HFF-Myc (cell line): ENCODE measurements at places on chromosomes 3 and 15.

DNA sequence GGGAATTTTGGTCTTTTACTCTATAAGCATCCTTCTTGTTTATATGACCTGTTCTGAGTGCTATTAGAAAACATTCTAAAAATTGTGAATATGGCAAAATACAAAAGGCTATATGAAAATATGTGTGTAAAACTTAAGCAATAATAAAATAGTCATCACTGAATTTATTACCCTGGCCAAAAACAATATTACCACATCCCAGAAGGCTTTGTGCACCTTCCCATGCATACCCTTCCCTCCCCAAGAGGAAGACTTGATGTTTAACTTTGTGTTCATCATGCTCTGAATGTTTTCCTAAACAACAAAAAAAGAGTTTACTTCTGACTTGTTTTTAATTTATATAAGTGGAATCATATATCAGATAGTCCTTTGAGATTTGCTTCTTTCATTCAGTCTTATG is 155.1 kb upstream of the TNIK start:
- DNase-seq: no peak

- no peak for DNase-seq
Measured at GRCh38 chr3:185654758-185655145, 68.7 kb downstream of the SENP2 start.

DNA sequence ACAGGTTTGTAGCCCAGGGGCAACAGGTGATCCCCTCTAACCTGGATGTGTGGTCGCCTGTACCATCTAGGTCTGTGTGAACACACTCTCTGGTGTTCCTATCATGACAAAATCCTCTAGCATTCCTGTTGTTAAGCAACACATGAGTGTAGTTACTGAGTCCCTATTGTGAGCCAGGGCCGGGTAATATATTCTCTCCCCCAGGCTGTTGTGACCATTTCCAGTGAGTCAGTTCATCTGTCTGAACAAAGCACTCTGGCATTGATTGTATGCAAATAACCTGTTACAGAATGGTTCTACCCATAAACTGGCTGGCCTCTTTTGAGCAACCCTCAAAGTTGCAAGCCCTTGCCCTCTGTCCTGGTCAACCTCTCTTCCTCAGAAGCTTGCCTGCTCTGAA is 2.6 kb upstream of the FLNB start:
- no peak for DNase-seq

GRCh38 chr15:33089878-33090757 is 104.4 kb downstream of the FMN1 start:
- DNase-seq: peak; percentile 82

GRCh38 chr3:54123003-54123775 is 837 bp downstream of the CACNA2D3 start:
- DNase-seq: no peak

DNA sequence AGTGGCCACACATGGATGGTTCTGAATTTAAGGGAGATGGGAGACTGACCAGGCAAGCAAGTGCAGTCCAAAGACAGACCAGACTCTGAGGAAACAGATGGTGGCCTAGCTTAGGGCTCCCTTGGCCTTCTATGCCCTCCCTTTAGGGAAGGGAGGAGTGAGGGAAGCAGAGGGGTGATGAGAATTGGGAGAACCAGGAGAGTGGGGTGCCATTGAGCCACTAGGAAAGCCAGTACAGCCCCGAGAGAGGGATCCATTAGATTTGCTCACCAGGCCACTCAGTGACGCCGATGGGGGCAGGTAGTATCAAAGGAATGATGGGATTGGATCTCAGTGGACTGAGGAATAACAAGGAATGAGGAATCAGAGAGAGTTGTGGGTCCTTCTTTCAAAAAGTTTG is 30.4 kb upstream of the HERC1 start:
- no peak for DNase-seq

DNA sequence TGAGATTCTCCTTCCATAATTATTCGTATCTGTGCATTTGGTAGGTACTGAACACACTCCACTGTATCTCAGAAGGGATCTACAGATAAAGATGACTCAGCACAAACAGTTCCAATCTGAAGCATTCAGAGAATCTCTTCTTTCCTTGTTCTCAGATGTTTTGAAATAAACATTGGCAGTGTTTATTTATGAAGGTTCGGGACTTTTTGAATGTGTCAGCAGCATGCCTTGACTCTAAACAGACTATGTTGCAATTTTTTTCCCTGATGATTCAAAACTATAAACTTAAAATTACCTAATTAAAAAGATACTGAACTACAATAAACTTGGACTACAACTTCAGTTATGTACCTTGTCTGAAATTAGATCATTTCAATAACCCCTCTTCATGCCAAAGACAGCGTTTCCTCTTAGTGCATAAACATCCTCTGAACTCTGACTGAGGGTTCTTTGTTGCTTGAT is 612.9 kb upstream of the TBL1XR1 start:
- DNase-seq: no peak

- no peak for DNase-seq
Measured at GRCh38 chr3:167913219-167913835, 177.8 kb downstream of the SERPINI1 start.

- DNase-seq: no peak
Measured at GRCh38 chr3:143888846-143889245, 40.6 kb upstream of the SLC9A9 start.

DNA sequence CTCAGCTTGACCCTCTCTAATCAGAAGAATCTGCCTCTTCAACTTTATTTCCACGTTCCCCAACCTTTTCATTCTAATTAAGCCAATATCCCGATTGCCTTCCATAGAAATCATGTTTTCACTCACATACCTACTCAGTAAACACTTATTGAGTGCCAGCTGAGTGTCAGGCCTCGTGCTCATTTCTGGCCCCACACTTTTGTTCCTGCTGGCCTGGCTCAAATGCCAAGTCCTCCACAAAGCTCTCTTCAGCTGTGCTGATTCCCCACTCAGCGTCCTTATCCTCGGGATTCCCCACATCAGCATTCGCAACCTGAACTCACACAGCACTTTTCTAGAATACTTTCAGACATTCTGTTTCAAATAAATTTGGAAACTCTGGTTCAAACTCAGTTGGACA is 68.9 kb downstream of the THBS1 start:
- DNase-seq: no peak

- no peak for DNase-seq
Measured at GRCh38 chr15:100140527-100141308, 201.1 kb downstream of the ADAMTS17 start.

- no peak for DNase-seq
Measured at GRCh38 chr15:27884726-27885125, 214.4 kb downstream of the OCA2 start.

DNA sequence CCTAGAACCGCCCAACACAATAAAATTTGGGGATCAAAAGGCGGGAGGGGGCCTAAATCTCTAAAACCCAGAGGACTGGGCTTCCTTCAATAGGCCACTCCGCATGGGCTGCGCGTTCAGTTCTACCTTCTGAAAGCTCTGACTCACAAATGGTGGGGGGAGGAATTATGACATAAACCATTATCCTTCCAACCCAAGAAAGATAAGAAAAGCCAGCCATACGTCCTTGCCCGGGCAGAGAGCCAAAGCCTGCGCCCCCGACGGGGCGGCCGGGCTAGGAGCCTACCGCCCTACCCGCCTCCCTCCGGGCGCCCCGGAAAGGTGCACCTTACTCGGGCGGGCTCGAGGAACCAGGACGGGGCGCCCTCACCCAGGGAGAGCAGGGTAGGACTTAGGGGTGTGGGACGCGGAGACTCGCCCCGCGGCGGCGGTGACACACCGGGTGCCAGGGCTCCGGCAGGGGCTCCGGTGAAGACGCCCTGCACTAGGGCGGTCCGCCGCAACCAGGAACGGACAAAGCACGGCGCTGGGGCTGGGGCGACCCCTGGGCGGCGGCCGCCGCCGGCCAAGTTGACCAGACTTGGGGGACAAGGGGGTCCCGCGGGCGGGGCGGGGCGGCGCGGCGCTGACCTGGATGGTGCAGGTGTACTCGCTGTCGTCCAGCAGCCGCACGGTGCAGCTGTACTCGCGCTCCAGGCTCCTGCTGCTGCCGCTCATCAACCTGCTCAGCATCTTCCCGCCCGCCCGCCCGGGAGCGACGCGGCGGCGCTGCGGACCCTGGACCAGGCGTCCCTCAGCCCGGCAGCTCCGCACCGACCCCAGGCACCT is 534 bp downstream of the FRMD5 start:
- no peak for DNase-seq

GRCh38 chr3:188949996-188950395 is 221.8 kb upstream of the TPRG1 start:
- no peak for DNase-seq

DNA sequence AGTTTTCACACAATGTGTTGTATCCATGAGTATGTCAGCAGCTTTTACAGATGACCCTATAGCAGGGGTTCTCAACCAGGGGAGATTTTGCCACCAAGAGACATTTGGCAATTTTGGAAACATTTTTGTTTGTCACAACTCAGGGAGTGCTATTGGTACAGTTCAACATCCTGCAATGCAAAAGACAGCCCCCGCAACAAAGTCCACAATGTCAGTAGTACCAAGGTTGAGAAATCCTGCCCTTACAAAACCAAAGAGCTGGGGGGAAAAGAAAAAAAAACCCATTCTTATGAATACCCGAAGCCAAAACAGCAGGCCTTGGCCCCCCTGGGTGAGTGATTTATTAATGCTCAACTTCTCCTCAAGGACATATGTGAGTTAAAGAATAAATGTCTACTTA is 99.1 kb downstream of the LARS2 start:
- no peak for DNase-seq

DNA sequence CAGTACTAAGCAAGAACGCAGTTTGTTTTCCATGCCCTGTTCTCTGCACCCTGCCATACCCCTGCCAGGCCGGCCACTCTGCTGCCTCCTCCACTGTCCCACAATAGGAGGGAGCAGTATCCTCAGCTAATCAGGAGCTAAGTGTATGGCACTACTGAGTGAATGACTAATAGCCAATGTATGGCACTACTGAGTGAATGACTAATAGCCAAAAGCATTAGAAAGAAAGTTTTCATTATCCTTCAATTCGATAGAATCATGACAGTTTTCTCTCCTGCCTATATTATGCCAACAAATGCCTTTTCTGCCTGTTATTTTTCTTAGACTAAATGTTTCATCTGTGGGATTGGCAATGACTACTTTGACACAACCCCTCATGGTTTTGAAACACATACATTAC is 107.5 kb upstream of the CHRM5 start:
- peak; percentile 9 for DNase-seq

DNA sequence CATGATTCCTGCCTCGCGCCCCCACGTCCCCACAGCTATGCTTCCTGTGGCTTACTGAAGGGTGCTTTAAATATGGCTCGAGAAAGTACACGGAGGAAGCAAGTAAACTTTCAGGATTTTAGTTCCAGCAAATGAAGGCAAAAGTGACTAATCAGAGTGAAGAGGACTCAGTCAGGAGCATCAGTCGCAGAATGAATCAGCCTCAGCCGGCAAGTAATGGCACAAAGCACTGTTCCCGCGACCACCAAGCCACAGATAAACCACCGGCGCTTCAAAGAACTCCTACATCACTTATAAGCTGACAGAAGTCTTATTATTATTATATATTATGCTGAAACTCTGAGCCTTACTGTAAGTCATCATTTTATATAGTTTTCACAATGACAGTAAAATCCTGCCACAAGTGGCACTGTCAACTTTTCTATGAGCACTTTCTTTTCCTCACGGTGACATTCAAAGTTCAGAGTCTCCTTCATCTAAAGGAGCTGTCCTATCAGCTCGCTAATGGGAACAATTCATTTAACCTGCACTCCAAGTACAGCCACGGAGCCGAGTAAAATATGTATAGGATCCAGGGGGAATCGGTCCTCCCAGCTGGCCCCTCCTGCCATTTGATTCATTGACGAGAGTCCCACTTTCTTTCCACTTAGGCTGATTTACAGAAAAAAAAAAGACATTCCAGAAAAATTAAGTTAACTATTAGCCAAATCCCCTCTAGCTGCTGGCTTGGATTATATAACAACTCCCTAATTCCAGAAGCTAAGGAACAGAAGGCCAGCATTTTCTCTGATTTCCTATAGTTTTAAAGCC is 217.0 kb upstream of the ICE2 start:
- no peak for DNase-seq

- no peak for DNase-seq
Measured at GRCh38 chr15:64902863-64903262, 8.8 kb upstream of the ANKDD1A start.

- no peak for DNase-seq
Measured at GRCh38 chr3:106720510-106720909, 656.7 kb upstream of the CCDC54 start.

- DNase-seq: no peak
Measured at GRCh38 chr3:146154995-146155394, 6.0 kb downstream of the PLOD2 start.

DNA sequence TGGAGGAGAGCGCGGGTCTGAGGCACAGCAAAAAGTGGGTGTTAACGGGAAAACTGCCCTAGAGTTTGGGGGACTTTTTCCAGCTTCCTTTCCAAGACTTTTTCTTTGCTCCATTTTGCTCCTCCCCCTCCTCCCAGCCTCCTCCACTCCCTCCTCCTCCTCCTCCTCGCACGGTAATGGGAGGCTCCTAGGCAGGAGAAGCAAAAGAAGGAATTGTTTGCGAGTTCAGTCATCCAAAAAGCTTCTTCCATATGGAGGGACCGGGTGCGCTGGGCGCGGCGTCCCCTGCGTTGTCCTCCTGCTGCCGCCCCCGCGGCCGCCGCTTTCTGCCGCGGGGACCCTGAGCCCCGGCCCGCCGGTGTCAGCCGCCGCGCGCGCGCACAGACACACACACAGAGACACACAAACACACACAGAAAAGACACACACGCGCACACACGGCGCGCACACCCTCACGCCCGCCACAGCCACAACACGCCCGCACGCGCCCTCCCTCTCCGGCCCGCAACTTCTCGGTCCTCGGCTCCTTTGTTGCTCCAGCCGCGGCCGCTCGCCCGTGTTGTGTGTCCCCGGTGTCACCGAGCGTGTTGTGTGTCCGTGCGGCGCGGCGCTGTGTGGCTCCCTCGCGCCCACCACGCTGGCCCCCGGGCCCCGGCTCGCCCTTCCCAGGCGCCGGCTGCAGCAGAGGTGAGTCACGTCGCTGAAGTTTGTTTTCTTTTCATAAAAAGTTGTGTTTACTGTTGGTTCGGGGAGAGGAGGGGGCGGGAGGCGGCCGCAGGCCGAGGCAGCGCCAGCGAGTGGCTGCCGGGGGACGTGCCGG is at the start of gene BOC:
Gene BOC (plus strand): TSS at position 228 of the 820 bp plus-strand sequence. CDS start 38,246 bp downstream, outside the sequence.
- DNase-seq: no peak

- DNase-seq: no peak
Measured at GRCh38 chr15:78175330-78175729, 26.2 kb downstream of the IDH3A start.

GRCh38 chr15:45441036-45441435 is 62.7 kb upstream of the GATM start:
- DNase-seq: no peak

- DNase-seq: no peak
Measured at GRCh38 chr3:198080521-198081384, 120.7 kb downstream of the LMLN start.
